ENCODE measurements at places on chromosomes 2 and 18.
A peak's percentile ranks its signal among the peaks of the same experiment; 100 is the strongest.

- no peak for DNase-seq
Measured at GRCh38 chr2:40363231-40363630, 88.7 kb downstream of the SLC8A1 start.

- no peak for DNase-seq
Measured at GRCh38 chr2:152499896-152500735, 165.1 kb downstream of the FMNL2 start.

GRCh38 chr2:143577489-143577888 lies 448.3 kb downstream of the ARHGAP15 start:
- DNase-seq, result no peak

- DNase-seq, result peak; percentile 29
Measured at GRCh38 chr2:71943238-71944182, 204.2 kb downstream of the CYP26B1 start.

GRCh38 chr2:132503701-132504100 lies 87.1 kb downstream of the GPR39 start:
- DNase-seq, result no peak

DNA sequence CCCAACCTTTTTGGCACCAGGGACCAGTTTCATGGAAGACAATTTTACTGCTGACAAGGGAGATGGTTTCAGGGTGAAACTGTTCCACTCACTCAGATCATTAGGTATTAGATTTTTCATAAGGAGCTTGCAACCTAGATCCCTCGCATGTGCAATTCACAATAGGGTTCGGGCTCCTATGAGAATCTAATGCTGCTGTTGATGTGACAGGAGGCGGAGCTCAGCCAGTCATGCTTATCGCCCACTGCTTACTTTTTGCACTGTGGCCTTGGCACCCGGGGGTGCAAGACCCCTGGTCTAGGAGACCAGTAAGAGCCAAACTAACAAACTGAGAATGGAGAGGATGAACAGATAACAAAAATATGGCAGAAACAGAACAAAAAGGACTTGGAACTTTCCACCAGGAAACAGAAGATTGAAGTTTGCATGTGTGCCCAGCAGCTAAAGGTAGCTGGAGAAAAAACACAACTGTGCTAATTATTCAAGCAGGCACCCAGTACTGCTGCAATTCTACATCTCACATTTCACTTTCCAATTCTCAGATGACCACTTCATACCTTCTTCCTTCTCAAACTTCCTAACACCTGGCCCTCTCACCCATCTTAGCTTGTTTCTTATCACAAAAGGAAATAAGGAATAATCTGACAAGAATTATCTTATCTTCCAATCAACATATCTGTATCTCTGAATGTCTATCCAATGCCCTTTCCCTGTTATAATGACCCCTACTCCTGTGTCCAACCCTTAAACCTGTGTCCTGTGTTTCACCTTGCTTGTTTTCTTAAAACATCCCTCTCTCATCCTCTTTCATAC lies 24.8 kb downstream of the SP3 start:
- DNase-seq, result no peak

GRCh38 chr2:134640494-134640893 lies 78.3 kb downstream of the TMEM163 start:
- no peak for DNase-seq

DNA sequence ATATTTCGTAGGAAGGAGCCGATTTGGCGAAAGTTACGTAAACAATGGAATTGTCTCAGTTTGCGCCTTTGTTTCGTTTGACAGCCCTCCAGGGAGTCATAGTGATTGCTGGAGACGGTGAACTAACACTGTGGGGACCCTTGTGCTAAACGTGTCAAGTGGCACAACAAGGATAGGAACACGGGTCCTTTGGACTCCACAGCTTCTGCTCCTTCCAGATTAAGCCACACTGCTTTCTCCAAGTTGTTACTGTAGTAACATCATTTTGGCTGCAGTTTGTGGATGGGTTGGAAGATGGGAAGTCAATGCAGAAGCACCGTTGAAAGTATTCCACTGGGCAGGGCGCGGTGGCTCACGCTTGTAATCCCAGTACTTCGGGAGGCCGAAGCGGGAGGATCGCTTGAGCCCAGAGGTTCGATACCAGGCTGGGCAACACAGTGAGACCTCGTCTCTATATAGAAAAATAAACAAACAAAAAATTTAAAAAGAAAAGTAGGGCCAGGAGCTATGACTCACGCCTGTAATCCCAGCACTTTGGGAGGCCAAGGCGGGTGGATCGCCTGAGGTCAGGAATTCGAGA lies 636 bp upstream of the IMMT start:
- no peak for DNase-seq

- no peak for DNase-seq
Measured at GRCh38 chr2:182907081-182907830, 40.8 kb upstream of the FRZB start.

DNA sequence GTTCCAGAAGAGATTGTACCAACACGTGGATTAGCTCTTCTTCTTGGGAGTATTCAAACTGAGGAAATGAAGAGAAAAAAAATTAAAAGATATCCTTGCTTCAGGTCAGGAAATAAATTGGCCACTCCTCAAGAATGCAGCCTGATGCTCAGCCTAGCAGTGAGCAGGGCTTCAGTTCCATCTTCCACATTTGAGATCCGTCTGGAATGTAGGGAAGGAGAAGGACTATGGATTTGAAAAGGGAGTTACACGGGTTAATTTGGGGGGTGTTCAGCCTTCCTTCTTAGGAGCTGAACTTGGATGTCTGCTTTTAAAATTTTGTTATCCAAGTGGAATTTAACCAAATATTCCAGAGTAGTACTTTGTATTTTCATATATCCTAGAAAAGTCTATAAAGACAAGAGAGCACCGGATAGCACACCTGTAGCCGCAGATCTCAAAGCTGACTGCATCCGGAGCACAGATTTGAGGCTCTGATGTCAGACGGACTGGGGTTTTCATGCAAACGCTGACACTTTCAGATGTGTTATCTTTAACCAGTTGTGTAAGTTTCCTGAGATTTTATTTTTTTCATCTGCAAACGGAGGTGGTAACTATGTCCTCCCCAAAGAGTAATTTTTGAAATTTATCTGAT lies 99.3 kb downstream of the COPS8 start:
- no peak for DNase-seq

GRCh38 chr2:236125541-236125940 lies 42.6 kb downstream of the GBX2 start:
- no peak for DNase-seq

GRCh38 chr2:116680256-116680936 lies 1134.1 kb upstream of the DDX18 start:
- no peak for DNase-seq

DNA sequence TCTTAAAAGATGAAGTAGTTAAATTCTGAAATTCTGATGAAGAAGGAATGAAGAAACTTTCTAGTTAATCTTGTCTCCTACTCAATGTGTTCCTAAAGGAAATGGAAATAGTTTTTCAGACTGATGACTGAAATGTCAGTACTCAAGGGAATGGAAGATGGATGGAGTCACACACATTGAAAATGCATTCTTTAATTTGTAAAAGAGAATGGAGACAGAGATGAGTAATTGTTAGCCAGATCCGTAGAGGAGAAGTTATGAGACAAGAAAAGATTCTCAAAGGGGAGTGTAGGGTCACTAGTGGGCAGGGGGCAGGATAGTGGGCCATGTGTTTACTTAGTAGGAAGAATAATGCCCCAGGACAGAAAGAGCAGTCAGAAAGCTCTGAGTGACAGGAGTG lies 13.3 kb downstream of the ZSWIM2 start:
- no peak for DNase-seq

- DNase-seq, result no peak
Measured at GRCh38 chr18:12885500-12885899, 1.5 kb upstream of the PTPN2 start.

DNA sequence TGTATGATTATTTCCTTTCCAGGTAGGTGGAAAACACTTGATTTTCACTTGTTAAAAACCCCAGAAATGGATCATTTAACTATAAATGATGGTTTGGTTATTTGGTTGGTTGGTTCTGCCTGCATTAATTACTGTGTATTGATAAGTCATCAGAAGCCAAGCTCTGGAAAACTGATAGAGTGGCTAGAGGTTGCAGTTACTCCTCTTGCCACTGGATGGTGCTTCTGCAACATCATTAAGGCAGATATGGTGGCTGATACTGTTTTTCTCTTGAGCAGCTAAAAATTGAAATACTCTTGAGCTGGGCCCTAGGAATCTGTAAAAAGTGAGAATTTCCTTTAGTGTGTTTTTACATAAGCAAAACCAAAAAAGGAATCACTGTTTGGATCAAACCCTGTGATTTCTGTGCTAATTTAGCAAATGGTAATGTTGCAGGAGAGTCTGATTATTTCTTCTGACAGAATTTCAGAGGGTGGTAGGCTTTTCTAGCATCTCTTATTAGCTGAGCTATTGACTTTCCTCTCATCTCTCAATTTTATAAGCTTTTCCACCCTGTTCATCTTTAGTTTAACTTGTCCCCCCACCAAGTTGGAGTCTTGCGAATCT lies 54.3 kb downstream of the RAB10 start:
- no peak for DNase-seq

GRCh38 chr2:134866498-134867099 lies 28.2 kb downstream of the ACMSD start:
- no peak for DNase-seq

GRCh38 chr2:186927185-186927866 lies 78.4 kb upstream of the ZSWIM2 start:
- no peak for DNase-seq

- DNase-seq, result no peak
Measured at GRCh38 chr2:235515364-235515742, 21.5 kb downstream of the AGAP1 start.

- DNase-seq, result no peak
Measured at GRCh38 chr2:63631501-63631900, 42.7 kb downstream of the MDH1 start.

DNA sequence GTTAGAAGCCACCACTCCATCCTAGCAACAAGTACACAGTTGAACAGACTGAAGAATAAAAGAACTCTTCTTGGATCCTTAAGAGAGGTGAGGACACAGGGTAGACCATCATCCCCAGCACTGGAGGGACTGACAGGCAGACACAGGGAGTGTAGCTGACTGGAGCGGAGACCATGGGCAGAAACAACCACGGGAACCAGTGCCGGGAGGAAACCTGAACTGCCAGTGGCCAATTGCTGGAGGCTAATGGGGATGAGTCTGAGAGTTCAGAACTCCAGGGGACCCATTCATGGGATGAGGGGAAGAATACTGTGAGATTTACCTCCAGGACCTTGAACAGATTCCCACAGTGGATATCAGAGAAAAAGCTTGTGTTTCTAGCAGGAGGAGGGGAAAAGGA lies 76.8 kb downstream of the HS6ST1 start:
- DNase-seq, result no peak

DNA sequence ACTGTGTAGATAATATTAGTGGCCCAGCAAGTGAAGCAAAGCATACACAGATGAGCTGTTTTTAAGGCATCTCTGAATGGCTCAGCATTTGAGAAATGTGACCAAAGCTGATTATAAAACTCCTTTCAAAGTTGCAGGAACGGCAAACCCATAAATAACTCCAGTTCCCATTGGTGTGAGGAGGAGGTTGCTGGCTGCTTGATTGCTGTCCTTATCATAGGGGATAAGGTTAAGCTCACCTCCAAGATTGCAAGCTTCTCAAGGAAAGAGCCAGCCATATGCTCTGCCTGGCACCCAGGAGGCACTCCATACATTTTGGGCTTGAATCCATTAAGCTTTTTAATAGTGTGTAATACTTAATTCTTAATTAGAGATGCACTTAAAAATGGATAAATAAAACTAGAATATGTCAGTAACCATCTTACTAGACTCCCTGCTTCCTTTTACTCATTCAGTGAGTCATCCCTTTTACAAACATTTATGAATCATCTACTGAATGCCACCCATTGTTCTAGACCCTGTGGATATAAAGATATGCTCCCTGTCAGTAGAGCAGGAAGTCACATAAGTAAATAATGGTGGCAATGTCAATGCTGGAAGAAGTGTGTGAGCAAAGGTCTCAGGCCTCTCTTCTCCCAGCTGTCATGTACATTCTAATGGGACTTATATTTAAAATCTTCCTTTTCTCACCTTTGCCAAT lies 99.3 kb downstream of the SPATS2L start:
- DNase-seq, result no peak

DNA sequence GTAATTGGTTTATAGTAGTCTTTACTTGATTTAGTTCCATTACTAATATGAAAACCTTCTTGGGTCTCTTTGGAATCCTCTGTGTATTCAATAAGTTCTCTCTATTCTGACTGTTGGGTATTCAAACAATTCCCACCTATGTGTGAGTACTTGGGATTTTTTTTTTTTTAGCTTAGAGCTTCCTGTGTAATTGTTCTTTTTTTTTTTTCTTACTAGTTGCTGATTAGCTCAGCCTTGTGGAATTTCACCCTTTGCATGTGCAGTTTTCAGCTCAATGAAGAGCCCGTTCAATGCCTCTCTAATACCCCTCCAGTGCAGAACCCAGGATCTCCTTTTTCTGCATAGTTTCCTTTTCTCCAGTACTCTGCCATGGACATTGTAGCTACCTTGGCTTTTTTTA lies 339.1 kb upstream of the GALNT5 start:
- no peak for DNase-seq

DNA sequence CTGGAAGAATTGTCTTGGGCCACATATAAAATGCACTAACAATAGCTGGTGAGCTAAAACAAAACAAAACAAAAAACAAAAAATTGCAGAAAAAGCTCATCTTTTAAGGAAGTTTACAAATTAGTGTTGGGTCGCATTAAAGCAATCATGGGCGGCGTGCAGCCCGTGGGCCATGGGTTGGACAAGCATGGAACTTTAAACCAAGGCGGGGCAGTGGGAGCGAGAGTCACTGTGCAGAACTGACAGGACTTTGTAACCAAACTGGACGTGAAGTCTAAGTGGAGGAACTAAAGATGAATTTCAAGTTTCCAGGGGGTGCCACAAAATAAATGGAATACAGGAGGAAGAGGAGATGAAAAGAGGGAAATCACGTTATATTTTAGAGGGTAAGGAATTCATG lies 80.7 kb downstream of the PSMG2 start:
- DNase-seq, result no peak

- no peak for DNase-seq
Measured at GRCh38 chr2:148930046-148930775, 55.2 kb downstream of the KIF5C start.

DNA sequence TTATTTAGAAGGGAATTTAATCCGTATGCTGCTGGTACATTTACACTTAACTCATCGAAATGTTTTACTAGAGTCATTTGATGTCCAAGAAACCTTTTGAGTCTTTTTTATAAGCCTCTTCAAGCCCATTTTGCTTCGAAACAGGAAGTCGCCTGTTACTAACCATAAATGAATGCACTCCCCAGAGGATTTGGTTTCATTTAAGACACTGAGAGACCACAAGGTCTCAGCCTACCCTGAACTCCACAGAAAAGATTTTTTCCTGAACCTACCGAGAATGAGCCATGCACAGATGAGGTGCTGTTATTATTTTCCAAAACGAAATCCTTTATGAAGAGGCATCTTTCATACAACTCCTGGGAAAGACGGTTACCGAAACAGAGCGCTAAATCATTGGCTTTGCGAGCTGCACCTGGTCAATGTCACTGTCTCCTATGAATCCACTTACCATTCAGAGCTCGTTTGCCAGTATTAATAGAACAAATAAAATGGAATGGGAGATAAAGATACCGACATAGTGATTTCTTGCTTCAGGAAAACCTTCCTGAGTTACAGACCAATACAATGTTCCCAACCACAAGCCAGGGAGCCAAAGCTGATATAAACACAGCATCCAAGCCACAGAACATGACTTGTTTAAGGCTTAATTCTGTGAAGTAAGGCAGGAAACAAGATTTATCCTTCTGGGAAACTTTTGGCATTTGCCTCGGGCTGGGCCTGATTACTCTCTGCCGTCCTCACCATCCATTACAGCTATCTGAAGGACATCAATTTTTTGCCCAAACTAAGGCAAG lies 382.1 kb downstream of the OSR1 start:
- DNase-seq, result no peak
